ENCODE measurements at places on chromosomes 5 and 9. TPM values are rescaled to one million over a fixed set of nuclear protein-coding genes. Genes with fewer than 3 reads are reported as not detected.
A peak's percentile ranks its signal among the peaks of the same experiment; 100 is the strongest.

- no peak for DNase-seq
Observed at GRCh38 chr9:88835772-88836171, 155.5 kb upstream of the S1PR3 start.

GRCh38 chr9:96646081-96646991, 8.8 kb downstream of the PRXL2C start:
- no peak for DNase-seq

- DNase-seq, result no peak
Observed at GRCh38 chr5:9928326-9928725, 298.2 kb upstream of the TAS2R1 start.

The PLCXD3 gene
- total RNA-seq, result not detected

GRCh38 chr9:8762479-8763085, 963.0 kb upstream of the DMAC1 start:
- DNase-seq, result no peak

- DNase-seq, result peak; percentile 53
Observed at GRCh38 chr9:34701023-34701768, 8.7 kb downstream of the CCL21 start.

GRCh38 chr5:168128557-168128956, 162.9 kb upstream of the WWC1 start:
- no peak for DNase-seq

The SLC25A2 gene
- total RNA-seq, result 2.5 TPM

- no peak for DNase-seq
Observed at GRCh38 chr9:135156525-135157510, 69.3 kb downstream of the OLFM1 start.

GRCh38 chr9:4585135-4585534, 77.0 kb upstream of the PLPP6 start:
- no peak for DNase-seq

The FAM221B gene
- not detected for total RNA-seq

DNA sequence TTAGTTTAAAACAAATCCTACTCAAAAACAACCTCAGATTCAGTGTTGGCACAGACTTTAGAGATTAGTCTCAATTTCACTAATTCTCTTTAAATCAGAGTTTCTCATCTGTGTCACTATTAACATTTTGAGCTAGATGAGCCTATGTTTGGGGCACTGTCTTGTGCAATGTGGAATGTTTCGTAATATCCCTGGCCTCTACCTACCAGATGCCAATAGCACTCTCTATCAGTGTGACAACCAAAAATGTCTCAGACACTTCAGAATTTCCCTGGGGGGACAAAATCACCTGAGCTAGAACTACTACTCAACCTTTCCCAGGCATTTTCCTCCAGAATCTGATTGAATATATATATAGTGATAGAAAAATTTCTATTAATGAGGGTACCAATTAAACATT, 465.2 kb upstream of the RGMB start:
- DNase-seq, result no peak

The PCDHGC3 gene
- not detected for total RNA-seq

The SYNPO gene
- 0.71 TPM for total RNA-seq

The PHAX gene
- 53.6 TPM for total RNA-seq

The POU5F2 gene
- 1.6 TPM for total RNA-seq

DNA sequence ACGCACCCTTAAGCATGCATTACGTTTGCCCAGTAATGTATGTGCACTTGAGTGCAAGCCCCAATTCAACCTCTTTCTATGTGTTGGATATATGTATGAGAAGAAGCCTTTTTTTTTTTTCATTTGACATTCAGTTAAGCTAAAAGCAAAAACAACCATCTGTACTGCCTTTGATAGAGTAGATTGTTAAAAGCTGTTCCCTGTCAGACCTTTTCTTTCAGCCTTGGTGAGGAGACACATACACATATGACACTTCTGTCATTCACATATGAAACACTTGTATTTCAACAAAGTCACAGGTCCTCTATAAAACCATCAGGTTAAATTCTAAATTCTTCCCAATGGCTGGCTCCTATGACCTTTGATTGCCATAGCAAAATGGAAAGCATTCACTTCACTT, 40.2 kb upstream of the STARD4 start:
- no peak for DNase-seq

The PCDHGB6 gene
- total RNA-seq, result 0.30 TPM

DNA sequence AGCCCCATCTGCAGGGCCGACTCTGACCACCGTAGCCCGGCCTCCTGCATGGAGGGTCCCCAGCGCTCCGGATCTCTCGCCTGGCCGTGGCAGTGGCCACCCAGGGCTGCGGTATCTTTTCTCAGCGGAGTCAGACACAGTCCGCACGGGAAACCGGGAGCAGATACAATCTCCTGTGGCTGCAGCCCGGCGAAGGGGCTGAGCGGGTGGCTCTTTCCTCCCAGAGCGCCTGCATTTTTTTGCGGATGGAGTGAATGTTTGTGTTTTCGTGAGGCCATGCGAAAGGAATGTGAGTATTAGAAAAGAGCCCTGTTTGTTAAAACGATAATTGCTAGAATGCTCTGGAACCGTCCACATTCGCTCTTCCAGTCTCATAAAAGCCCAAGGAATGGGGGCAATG, 53.4 kb upstream of the PTCH1 start:
- no peak for DNase-seq

GRCh38 chr5:83653669-83654068, 67.0 kb downstream of the HAPLN1 start:
- DNase-seq, result no peak

The ADAMTS2 gene
- not detected for total RNA-seq

The SPATA31E1 gene
- not detected for total RNA-seq

DNA sequence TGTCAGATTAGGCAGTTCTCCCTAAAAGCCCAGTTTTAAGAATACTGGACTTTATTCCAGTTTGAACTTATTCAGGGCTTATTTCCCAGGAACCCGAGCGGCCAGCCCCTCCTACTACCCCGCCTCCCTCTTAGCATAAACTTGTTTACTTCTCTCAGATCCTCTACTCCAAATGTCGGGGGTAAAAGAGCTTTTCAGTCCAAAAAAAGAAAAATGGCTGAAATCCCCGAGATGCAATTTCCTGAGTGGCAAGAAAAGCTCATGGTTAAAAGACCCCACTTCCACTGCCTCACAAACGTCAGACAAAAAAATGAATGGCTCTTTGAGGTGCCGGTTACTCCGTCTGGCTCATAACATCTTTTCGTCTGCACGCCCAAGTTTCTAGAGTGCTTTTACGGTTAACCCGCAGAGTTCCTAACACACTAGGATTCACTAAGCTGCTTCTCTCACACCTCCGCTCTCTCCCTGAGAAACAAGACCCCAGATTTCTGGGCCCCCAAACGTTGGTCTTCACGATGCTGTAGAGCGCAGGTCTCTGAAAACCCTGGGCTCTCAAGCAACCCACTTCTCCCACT, 402 bp downstream of the BRD8 start:
- DNase-seq, result no peak

- no peak for DNase-seq
Observed at GRCh38 chr9:130336027-130336610, 70.6 kb downstream of the HMCN2 start.

DNA sequence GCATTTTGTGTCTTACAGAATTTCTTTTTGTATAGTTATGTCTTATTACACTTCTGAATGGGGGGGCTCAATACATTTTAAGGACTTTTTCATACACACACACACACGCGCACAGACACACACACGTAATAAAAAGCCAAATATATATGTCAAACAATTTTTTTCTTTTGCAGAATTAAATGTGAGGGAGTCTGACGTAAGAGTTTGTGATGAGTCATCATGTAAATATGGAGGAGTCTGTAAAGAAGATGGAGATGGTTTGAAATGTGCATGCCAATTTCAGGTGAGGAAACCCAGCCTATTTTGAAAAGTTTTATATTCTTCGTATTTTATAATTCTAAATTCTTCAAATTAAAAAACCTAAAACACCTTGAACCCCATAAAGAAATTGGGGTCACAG, 25.6 kb downstream of the TMEFF1 start:
- no peak for DNase-seq

GRCh38 chr9:89592963-89593726, 11.7 kb upstream of the GADD45G start:
- DNase-seq, result peak; percentile 15

The THBS4 gene
- 0.52 TPM for total RNA-seq

- DNase-seq, result no peak
Observed at GRCh38 chr5:6525910-6526309, 77.3 kb downstream of the UBE2QL1 start.

- no peak for DNase-seq
Observed at GRCh38 chr5:59491945-59492344, 401.6 kb downstream of the PDE4D start.

- DNase-seq, result no peak
Observed at GRCh38 chr5:73443829-73444498, 4.6 kb downstream of the FOXD1 start.

The BNC2 gene
- not detected for total RNA-seq

GRCh38 chr5:109937951-109938350, 248.2 kb downstream of the MAN2A1 start:
- no peak for DNase-seq

- no peak for DNase-seq
Observed at GRCh38 chr9:92528522-92528849, 7.3 kb downstream of the ECM2 start.

- no peak for DNase-seq
Observed at GRCh38 chr9:121989010-121989409, 104.1 kb downstream of the TTLL11 start.

DNA sequence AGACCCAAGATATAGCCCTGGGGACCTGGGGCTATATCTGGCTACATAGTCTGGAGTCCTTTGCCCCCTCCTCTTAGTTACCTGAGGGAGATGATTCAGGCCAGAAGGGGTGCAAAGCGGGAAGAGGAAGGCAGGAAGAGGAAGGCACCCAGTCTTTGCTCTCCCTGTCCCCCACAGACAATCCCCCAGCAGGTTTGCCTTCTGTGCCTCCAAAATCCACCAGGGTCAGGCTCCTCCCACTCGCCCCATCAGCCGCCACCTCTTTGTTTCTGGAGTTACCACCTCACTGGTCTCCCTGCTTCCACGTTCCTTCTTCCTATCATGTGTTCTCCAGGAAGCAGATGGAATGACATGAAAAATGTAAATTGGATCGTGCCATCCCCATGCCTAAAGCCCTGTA, 31.2 kb upstream of the FABP6 start:
- DNase-seq, result no peak

DNA sequence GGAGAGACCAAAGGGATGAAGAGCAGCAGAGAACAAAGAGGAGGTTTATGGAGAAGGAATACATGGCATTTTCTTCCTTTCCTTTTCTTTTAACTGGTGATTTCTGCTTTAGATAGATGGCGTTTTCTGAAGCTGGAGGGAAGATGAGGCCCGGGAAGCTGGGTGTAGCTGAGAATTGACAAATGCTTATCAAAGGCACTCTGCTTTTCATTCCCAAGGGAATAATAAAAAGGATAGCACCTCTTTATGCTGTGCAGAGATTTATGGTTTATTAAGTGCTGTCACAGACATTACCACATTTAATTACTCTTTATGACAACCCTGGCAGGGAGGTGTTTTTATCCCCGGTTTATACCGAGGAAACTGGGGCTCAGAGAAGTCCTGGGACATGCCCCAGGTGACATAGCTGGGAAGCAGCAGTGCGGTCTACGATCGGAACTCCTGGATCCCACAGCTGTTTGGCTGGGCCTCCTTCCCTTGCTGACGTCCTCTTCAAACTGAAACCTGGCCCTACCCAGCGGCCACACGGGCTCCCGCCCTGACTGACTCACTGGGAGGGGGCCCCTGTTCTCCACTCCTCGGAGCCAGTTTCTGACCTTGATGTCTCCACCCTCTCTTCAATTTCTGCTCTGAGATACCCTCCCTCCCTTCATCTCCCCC, 8.2 kb upstream of the EPB41L4B start:
- DNase-seq, result no peak

DNA sequence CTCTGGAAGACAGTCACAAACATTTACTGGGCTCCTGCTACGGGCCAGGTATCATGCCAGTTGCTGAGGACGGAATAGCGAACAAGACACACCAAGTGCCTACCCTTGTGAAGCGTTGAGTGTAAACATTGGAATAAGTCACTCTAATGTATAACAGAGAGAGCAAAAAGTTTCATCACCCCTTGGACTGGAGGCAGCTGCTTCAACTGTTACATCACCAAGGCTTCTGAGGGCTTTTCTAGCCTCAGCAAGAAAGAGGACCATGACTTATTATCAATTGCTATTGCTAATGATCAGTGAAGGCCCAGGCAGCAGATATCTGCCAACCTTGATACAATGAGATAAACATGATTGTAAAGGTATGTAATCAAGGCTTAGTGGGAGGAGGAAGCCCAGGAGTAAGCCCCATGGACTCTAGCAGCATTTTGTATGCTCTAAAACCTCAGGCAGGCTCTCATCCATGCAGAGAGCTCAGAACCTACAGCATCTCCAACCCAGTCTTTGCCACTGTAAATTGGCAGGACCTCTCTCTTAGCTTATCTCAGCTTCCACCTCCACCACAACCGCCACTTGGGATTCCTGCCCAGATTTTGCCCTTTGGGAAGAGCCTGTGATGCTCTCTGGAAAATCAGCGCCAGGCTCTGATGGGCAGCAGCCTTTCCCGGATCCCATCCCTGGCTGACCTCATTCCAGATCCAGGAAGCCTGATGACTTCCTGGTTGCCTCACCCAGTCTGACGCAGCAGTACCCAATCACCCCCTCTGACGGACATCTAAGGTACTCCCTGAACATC, 54.5 kb downstream of the ADAM19 start:
- DNase-seq, result no peak

DNA sequence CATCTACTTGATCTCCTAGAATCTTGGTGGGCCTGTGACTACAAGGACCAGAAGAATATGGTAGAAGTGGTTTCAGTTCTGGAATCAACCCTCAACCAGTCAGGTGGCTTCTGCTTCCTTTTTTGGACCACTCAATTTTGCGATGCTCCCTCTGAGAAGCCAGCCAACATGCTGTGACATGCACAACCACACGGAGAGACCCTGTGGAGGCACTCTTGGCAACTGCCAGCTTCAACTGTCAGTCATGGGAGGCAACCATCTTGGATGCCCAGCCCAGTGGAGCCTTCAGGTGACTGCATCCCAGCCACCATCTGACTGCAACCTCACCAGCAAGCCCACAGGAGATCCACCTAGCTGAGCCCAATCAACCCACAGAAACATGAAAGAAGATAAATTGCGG, 137.3 kb downstream of the FAM114A2 start:
- DNase-seq, result no peak

The PPWD1 gene
- 142 TPM for total RNA-seq

The TMEM174 gene
- not detected for total RNA-seq

GRCh38 chr9:121842612-121842978, 191.2 kb downstream of the DAB2IP start:
- no peak for DNase-seq

The KCNN2 gene
- not detected for total RNA-seq

DNA sequence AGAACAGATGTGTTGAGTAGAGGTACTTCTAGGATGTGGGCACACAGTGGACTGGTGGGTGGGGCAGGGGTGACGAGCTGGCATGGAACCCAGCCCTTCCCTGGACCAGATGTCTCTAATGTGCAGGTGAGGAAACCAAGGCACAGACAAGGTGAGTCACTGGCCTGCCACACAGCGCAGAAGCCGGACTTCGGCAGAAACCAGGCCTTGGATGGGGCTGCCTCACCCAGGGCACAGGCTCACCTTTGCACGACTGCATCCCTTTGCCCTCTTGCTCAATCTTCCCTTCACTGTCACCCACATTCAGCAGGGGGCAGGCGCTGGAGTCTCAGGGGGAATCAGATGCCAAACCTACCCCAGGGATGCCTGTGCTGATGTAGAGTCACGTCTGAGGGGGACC, 65.4 kb upstream of the LMX1B start:
- no peak for DNase-seq

GRCh38 chr9:36968574-36969215, 65.4 kb downstream of the PAX5 start:
- no peak for DNase-seq

- DNase-seq, result no peak
Observed at GRCh38 chr5:119385136-119385535, 29.3 kb downstream of the TNFAIP8 start.

- DNase-seq, result no peak
Observed at GRCh38 chr5:59661311-59661710, 232.2 kb downstream of the PDE4D start.
